SK-N-DZ (cell line): ENCODE measurements at places on chromosomes 2 and 18.
A peak's percentile ranks its signal among the peaks of the same experiment; 100 is the strongest.

DNA sequence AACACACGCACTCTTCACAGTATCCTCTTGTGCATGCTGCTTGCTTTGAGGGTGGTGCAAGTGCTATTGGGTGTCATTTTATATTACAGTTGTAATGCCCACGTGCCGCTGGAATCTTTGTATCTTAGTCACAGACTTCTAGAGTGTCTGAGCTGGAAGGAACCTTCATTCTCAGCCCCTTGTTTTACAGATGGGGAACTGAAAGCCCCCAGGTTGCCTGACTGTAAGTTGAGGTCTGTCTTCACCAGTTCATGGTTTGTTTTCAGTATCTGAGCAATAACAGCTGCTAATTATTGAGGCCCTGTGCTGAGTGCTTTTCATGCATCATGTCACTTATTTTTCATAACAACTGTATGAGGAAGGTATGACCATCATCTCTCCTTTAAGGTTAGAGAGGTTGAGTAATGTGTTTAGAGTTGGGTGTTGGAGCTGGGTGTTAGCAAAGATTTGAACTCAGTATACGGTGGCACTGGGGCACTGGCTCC lies 77.0 kb downstream of the PRKCE start:
- no peak for DNase-seq

DNA sequence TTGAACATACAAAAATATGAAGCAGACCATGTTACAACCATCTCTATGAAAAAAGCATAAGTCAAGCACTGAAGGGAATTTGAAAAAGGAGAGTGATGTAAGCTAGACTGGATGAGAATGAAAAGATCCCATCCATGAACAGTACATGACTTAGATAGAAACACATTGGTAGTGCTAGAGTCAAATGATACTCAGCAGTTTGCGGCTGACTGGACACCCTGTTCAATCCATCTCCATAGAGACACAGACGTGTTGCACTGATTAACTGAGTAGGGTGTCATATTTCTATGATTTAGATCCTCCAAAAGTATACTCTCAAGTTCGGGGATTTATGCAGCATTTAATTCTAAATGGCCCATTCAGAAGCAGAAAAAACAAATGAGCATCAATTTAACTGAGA lies 674.3 kb upstream of the NRXN1 start:
- no peak for DNase-seq

DNA sequence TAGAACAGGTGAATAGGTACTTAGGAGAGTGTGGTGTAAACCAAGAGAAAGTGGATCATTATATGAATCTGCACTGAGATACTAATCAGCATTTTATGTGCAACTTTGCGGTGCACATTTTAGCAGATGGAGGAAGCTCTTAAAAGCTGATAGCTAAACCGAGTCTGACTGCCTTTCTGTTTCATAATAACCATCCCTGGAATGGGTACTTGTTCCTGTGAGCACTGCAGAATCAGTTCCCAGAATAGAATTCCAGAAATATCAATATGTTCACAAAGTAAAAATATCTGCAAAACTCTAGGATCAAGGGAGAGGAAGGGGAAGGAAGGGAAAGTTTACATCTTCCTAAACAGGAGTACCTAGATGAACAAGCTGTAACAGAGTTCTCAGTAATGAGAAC lies 432.2 kb upstream of the HNRNPA3 start:
- no peak for DNase-seq

GRCh38 chr18:13035249-13035914 lies 44.2 kb downstream of the CEP192 start:
- no peak for DNase-seq

DNA sequence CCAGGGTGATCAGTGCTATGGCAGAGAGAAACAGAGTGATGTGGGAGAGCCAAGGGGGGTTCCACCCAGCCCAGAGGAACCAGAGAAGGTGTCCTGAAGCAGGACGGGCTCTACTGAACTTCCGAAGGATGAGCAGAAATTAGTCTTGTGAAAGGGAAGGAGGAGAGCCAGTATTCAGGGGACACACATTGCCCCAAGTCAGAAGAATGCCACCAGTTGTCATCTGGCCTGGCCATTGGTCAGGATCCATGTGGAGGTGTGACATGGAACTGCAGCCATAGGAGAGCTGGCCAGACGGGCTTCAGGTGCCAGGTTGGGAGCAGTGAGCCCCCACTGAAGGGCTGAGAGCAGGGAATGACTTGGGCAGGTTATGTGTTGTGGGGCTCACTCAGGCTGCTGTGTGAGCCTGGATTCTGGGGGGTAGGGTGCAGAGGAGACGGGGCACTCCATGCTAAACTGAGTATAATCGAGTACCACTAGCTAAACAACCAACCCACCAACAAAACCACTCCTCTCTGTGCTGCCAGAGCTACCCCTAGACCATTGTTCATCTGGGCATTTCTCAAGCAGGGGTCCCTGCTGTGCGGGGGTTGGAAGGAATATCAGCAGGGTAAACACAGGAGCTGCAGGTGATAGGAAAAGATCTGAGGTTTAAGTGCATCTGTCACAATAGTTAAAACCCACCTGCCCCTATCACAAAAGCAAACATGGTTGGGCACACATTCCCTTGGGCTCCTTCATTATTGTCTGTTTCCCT lies 25.3 kb downstream of the MARCO start:
- DNase-seq = no peak

- peak; percentile 98 for DNase-seq
Measured at GRCh38 chr2:16149349-16150243, 209.2 kb downstream of the MYCN start.

- no peak for DNase-seq
Measured at GRCh38 chr18:73961804-73962203, 185.8 kb downstream of the FBXO15 start.

- DNase-seq = no peak
Measured at GRCh38 chr2:110829413-110830146, 97.2 kb downstream of the ACOXL start.

DNA sequence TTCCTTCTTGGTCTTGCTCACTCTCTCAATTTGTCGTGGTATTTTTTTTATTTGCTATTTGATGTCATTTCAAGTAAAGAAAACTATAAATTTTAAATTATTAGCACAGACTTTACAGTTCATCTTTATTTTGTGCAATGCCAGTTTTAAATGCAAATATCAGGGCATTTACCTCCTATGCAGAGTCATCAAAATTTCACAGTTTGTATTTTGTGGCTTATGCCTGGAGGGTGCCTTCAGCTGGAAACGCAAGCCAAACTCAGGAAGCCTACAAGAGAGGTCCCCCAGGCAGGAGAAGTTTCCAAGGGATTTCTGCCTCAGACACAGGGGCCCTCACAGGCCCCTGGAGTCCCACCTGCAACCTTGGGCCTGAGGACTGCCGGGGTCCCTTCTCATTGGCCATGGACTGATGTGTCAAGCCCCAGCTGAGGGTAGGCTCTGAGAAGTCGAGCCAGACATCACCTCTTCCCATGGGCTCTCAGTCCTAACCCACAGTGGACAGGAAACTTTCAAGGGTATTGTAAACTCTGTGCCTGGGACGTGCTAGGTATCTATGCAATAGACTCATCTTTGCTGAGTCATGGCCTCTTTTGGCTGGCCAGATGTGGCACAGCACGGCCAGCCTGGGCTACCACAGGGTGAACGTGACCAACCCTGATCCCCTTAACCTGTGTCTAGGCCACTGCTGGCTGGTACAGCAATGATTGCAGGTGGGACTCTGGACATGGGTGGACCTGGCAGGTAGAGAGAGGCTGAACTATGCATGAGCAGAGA lies 236.5 kb downstream of the CELF4 start:
- no peak for DNase-seq

GRCh38 chr2:172578860-172579512 lies 23.1 kb downstream of the PDK1 start:
- no peak for DNase-seq

GRCh38 chr2:128452536-128453530 lies 134.2 kb upstream of the HS6ST1 start:
- no peak for DNase-seq

DNA sequence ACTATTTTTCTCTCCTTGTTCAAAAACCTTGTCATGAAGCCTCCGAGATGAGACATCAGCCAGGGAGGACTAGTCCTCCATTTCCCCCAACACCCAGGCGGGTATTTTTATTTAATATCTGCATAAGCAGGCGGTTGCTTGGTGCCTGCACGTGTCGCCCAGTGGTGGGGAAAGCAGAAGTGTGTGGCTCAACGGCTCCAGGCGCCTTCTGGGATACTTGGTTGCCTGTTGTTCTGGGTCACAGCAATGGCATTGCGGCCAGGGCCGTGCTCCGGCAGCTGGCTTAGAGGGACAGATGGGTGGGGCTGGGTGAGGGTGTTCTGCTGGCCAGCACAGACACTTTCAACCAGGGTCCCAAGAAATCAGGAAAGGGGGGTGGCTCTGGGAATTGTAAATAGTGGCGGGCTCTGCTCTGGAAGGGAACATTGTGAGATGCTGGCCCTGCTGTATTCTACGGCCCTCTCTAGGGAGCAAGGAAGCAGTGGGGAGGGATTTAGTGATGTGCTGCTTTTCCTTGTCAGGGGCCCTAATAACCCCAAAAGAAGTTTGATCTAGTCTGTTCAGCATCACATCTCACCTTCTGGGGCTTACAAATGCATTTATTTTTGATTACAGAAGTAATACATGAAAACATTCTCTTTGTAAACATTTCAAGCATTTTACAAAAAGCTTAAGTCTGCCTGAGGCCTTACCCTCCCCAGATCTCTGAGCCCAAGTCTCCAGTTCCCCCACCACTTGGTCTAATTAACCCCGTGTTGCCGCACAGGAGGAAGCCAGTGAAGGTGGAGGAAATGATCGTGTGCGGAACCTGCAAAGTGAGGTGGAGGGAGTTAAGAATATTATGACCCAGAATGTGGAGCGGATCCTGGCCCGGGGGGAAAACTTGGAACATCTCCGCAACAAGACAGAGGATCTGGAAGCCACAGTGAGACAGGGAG lies 1.1 kb downstream of the VAMP8 start:
- DNase-seq = peak; percentile 38

DNA sequence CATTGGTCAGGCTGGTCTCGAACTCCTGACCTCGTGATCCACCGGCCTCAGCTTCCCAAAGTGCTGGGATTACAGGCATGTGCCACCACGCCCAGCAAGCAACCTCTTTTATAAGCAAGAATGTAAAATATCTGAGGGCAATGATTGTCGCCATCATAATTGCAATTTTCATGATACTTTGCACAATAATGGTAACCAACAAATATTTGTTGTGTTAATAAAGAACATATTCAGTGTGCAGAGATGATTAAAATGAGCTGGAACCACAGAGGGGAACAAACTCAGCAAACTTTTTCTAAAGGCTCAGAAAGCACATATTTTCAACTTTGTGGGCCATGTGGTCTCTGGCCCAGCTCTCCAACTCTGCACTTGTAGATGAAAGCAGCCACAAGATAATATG lies 115.2 kb upstream of the SIX2 start:
- no peak for DNase-seq

DNA sequence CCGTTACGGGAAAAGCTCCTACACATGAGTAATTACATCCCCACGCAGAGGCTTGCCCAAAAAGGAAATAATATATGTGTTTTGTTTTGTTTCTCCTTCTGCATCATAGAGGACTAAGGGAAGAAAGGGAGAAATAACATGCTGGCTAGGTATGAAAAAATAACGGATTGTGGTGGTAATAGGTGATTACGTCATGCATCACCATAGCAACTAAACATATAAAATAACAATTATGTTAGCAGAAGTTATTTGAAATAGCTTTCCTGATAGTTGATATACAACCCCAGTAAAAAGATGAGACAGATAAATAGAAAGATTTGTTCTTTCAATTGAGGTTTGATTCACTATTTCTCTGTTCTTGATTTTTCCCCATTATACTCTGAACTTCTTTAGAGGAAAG lies 518.0 kb downstream of the ZNF516 start:
- DNase-seq = no peak

- no peak for DNase-seq
Measured at GRCh38 chr2:224162122-224162521, 123.0 kb upstream of the SERPINE2 start.

DNA sequence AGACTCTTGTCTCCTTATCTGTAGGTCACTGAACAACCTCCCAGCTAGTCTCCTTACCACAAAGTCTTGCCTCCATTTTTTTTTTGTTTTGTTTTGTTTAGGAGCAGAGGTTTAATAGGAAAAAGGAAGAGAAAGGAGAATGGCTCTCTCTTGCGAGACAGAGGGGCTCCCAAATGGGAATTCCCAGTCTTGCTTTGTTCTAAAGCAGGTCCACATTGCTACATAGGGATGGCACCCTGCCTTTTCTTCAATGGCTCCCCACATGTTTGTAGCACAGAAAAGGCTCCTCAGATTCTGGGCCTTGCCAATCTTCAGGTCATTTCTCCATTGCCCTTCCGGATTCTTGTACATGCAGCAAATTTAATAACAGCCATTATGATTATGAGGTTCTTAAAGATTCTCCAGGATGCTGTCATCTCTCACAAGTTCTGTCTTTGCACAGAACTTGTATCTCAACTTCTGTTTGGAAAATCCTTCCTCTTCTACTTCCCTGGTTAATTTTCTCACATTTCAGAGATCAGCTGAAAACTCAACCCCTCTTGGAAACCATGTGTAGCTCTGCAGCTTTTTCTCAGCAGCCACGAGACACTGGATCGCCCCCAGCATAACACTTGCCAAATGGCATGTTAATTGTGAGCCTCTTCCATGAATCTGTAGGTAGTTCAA lies 23.6 kb downstream of the IL1F10 start:
- DNase-seq = no peak

GRCh38 chr2:118371515-118371914 lies 283.2 kb downstream of the INSIG2 start:
- peak; percentile 4 for DNase-seq

GRCh38 chr18:45069546-45069945 lies 388.9 kb downstream of the SETBP1 start:
- no peak for DNase-seq

DNA sequence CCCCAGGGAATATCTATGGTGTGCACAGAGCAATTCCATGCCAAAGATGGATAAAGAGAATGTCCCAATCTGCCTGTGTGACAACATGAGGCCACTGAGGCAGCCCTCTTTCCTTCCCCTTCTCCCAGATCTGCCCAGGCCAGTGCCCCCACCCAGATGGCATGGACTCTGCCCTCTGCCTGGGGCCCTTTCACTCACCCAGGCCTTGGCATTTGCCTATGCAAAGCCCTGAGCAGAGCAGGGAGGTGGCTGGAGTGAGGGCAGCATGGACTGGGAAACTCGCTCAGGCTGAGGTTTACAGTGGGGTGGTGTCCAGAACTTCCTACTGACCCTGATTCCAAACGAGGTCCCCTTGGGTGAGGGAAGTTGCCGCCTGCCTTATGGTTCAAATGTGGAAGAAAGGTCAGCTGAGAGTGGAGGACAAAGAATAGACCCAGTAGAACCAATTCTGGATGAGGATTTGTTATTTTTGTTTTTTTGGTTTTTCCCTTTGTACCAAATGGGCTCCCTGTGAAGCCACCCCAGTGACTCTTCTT lies 8.9 kb downstream of the SH2D6 start:
- no peak for DNase-seq
